ENCODE measurements at places on chromosomes 1 and 21. TPM values are rescaled to one million over a fixed set of nuclear protein-coding genes. Genes with fewer than 3 reads are reported as not detected.

DNA sequence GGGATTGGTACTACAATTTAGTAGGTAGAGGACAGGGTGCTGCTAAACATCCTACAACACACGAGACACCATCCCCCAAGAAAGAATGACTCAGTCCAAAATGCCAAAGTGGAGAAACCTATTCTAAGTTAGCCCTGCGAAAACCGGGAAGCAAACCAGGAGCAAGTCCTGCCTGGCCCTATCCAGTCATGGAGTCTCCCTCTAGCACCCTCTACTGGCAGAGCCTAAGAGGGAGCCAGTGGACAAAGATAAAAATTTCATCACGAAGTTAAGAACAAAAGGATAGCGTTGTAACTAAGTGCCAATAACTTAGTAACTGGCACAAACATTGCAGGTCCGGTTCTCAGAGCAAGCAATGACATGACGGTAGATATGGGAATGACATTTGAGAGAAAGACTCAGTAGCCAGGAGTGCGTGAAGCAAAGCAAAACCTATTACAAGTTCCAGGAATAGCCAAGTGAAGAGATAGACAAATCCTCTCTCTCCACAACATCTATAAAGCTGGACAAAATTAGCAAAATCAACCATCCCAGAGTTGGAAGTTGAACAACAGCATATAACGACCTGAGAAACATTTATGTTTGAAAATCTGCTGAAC, 383.5 kb downstream of the OMA1 start:
- no peak for DNase-seq

DNA sequence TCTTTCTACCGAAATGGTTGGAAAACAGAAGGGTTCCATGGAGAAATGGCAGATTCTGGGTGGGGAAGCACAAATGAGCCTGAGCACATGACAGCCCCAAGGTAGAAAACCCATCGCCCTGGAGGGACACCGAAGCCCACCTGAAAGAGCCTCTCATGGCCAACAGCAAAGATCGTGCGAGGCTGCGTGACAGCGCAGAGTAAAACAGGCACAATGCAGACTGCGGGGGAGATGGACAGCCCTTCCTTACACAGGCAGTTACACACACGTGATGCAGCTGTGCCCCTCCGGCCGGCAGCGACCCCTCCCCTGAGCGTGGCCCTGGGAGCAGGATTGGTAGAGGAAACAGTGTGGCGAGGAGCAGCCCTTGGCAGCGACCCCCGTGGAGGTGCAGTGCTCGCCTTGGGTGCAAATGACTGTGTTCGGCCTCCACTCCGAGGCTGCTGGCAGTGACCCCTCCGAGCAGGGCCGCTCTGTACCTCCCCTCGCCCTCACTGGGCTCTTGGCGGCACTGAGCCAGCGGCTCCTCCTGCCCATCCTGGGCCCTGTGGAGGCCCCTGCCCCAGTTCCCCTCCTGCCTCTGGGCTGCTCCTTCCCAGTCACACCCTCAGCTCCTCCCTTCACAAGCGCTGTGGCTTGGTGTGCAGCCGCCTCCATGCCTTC, 120.9 kb upstream of the COL6A1 start:
- DNase-seq, result no peak

- no peak for DNase-seq
These were observed 54.5 kb downstream of the PCNX2 start for GRCh38 chr1:233240829-233241682.

- DNase-seq, result no peak
These were observed 183.7 kb downstream of the CLIC6 start for GRCh38 chr21:34852448-34852847.

DNA sequence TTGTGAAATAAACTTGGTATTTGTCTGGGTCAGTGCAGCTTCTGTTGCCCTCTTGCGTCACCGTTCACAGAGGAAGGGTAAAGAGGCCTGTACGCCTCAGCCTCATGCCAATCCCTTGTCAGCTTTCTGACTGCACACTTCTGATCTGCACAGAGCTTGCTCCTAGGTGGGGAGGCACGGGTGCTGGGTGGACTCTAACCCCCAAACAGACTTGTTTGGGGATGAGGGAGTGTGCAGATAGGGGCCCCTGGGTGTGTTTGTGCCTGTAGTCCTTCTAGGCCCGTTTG, 803 bp upstream of the B4GALT2 start:
- DNase-seq, result no peak

DNA sequence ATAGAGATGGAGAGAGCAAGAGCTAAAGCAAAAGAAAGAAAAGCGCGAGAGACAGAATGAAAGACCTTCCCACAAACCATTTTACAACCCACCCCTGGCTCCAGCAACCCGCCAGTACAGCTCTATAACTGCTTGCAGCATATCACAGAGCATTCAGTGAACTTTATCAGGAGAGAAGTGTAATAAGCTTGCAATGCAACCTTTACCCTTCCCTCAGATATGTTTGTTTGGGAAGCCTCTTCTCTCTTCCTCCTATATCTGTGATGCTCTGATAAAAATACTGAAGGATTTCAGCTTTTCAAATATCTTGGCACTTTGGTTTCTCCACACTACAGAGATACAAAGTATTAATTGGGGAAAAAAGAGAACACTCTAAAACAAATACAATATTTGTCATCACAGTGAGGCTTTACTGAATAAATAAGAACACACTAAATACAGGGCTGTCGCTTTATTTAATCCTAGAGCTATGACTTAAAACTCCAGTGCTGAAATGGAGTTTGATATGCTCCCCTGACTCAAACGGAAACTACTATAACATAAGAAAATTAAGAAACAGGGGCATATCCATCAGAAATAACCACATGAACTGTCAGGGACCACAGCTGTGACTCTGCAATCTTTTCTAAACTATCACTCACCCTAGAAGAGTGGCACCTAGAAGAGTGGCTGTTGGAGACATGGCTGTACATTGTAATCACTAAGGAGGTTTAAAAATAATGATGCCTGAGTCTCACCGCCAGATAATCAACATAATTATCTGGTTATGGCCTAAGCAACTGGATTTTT, 6.7 kb downstream of the CRP start:
- no peak for DNase-seq

GRCh38 chr1:18724801-18725200, 94.2 kb downstream of the PAX7 start:
- DNase-seq, result no peak

DNA sequence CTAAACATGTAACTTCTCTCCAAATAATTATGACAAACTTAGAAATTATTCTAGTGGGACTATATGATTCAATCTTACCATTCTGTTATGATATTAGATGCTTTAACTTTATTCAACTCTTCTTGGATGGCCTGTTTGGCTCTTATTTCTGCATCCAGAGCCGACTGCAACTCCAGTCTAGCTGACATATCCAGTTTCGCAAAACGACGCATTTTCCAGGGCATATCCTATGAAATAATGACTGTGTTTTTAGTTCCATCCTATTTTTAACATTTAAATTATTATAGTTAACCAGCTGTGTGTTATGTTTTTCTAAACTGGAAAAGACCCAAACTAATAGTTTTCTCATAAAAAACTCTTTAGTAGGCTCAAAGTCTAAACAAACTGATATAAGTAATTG, 133.7 kb downstream of the COQ8A start:
- DNase-seq, result no peak

DNA sequence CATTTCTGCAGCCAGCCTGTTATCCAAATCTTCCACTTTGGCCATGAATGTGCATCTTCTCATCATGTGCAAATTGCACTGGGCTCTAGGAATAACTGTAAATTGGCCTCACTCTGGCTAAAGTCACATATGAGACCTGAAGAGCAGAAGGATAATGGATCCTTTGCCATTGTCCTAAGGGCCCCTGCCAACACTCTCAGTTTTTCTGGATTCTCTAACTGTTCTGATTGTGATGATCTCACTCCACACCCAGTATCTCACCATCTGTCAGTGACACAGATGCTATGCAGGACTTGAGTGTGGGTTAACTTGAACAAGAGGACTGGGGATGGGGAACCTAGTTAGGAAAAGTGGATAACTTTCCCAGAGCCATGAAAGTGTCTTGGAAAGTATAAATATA, 8.5 kb upstream of the FYB2 start:
- DNase-seq, result no peak

DNA sequence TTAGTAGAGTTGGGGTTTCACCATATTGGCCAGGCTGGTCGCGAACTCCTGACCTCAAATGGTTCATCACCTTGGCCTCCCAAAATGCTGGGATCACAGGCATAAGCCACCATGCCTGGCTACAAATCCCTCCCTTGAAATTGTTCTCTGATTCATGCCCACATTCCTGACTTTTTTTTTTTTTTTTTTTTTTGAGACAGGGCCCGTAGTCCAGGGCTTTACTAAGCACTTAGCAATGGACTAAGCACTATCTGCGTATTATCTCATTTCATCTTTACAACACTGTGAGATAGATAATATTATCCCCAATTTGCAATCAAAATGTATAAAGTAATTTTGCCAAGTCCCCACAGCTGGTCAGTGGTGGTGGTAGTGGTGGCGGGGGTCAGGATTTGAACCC, 58.9 kb downstream of the VWA5B1 start:
- no peak for DNase-seq

DNA sequence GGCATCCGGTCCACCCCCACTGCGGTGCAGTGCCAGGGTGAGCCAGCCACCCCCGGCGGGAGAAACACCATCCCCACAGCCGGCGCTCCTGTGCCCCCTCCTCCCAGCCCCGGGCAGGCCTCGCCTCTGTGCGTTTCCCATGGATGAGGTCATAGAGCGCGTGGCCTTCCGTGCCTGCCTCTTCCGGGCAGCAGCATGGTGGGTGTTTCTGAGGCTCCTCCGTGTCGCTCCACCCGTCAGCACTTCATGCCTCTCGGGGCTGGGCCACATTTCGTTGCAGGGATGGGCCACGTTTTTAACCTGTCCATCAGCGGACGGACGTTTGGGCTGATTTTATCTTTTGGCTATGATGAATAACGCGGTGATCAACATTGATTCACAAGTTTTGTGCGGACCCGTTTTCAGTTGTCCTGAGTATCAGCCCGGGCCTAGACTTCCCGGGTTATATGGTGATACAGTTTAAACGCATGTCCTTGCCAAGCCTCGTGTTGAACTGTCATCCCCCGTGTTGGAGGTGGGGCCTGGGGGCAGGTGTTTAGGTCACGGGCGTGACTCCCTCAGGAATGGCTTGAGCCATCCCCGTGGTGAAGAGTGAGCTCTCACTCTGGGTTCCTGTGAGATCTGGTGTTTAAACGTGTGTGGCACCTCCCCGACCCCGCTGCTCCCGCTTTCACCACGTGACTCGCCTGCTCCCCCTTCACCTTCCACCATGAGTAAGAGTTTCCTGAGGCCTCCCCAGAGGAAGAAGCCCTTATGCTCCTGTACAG, 64.8 kb downstream of the SLX9 start:
- no peak for DNase-seq

- DNase-seq, result no peak
These were observed 22.3 kb downstream of the NAV1 start for GRCh38 chr1:201561195-201561564.

- DNase-seq, result no peak
These were observed 47.0 kb upstream of the KCNK1 start for GRCh38 chr1:233566886-233567285.

DNA sequence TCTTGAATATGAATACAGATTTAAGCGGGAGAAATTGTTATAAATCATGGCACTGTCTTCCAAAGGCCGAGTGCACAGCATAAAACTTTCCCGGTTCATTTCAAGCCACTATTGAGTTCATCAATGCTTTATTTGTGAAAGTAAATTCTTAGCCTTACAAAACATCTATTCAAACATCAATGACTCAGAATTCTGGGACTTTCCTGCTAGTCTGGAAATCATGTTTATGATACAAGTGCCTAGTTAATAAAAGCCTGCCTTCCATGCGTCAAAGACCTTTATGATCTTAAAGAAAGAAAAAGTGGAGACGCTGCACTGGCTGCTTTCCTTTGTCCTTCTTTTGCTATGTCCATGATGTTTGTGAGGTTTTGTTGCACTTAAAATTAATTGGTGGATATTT, 137.7 kb downstream of the SETD4 start:
- DNase-seq, result no peak

DNA sequence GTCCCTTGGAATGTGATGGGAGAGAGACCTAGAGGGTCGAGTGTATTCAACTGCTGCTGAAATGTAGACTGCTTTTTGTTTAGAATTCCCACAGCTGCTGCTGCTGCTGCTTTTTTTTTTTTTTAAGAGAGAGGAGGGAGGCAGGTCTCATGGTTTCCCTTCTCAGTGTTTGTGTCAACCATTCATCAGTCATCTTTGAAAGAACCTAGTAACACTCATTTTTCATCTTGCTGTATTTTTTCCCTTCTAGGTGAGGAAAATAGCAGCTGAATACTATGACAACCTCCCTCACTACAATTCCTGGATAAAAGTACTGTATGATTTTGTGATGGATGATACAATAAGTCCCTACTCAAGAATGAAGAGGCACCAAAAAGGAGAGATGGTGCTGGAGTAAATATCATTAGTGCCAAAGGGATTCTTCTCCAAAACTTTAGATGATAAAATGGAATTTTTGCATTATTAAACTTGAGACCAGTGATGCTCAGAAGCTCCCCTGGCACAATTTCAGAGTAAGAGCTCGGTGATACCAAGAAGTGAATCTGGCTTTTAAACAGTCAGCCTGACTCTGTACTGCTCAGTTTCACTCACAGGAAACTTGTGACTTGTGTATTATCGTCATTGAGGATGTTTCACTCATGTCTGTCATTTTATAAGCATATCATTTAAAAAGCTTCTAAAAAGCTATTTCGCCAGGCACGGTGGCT, 9.2 kb downstream of the DEGS1 start:
- DNase-seq, result no peak

DNA sequence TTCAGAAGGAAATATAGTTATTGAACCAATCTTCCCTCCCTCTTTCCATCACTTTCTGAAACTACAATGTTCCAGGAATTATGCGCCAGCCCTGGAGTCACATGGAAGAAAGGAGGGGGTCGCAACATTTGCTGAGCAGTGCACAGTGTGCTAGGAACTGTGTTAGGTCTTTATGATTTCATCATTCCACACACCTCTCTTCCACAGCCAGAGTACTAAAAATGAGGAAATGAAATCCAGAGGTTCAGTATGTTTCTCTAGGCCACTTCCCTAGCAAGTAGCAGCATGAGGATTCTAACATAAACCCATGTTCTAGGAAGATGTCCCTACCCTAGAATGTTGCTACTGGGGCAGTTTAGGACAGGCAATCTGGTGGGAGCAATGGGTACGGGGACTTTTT, 158.1 kb downstream of the SLC45A1 start:
- no peak for DNase-seq

CD52 gene
- 1,324 TPM for total RNA-seq

FAM177B gene
- 0.79 TPM for total RNA-seq

FUBP1 gene
- total RNA-seq, result 270 TPM

RBP7 gene
- total RNA-seq, result not detected

SAMD11 gene
- not detected for total RNA-seq

SPRR3 gene
- total RNA-seq, result not detected

FASLG gene
- total RNA-seq, result 4.3 TPM

SH2D1B gene
- not detected for total RNA-seq

SPRR2B gene
- not detected for total RNA-seq

SYTL1 gene
- 158 TPM for total RNA-seq

ANKRD35 gene
- not detected for total RNA-seq

TAL1 gene
- not detected for total RNA-seq

CELA2A gene
- not detected for total RNA-seq

NVL gene
- 38.9 TPM for total RNA-seq

TMCC2 gene
- 1.2 TPM for total RNA-seq

CFHR2 gene
- not detected for total RNA-seq

SERPINC1 gene
- not detected for total RNA-seq

All from CD4-positive, alpha-beta memory T cell (primary cell).